Left kidney (tissue), 8 donors: ENCODE measurements at places on chromosomes 13 and 19. TPM values are rescaled to one million over a fixed set of nuclear protein-coding genes. Genes with fewer than 3 reads are reported as not detected.
A peak's percentile ranks its signal among the peaks of the same experiment; 100 is the strongest.

Gene SLC10A2
- 0.73 TPM for polyA plus RNA-seq

Gene FUT2
- polyA plus RNA-seq, result 3.5 TPM

- no peak for DNase-seq
Measured at GRCh38 chr13:111484141-111484925, 163.9 kb downstream of the TEX29 start.

DNA sequence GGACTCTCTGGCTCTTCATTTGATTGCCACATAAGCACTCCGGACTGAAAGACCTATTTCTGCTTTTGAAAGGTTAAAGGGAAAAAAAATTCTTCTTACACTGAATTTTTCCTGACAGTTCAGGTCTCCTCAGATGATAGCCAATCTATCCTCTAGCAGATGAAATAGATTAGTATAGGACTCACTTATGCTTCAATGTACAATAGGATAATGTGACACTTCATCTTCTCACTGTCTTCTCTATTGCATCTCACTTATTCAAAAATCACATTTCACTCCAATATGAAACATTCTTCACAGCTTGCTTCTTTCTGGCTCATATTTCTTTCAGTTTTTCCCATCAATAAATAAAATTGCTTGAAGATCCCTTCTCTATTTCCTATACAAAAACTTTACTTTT lies 860.9 kb upstream of the SLITRK6 start:
- DNase-seq, result no peak

GRCh38 chr13:41960637-41961465 lies at the start of gene VWA8:
TSS of gene VWA8 (minus strand) at chr13:41961109. CDS start at chr13:41961015, 94 bp downstream.
- peak; percentile 76 for DNase-seq

DNA sequence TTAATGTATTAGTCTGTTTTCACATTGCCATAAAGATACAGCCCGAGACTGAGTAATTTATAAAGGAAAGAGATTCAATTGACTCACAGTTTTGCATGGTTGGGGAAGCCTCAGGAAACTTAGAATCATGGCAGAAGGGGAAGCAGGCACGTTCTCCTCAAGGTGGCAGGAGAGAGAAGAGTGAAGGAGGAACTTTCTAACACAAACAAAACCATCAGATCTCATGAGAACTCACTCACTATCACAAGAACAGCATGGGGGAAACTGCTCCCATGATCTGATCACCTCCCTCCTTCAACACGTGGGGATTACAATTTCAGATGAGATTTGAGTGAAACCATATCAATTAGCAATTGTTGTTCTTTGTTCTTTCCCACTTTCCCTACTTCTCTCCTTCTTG lies 689.0 kb upstream of the SLITRK1 start:
- DNase-seq, result no peak

- peak; percentile 61 for DNase-seq
Measured at GRCh38 chr19:2381148-2381820, 21.2 kb downstream of the TMPRSS9 start.

- DNase-seq, result no peak
Measured at GRCh38 chr19:3479834-3480215, 500 bp downstream of the SMIM24 start.

Gene NLRP5
- not detected for polyA plus RNA-seq

DNA sequence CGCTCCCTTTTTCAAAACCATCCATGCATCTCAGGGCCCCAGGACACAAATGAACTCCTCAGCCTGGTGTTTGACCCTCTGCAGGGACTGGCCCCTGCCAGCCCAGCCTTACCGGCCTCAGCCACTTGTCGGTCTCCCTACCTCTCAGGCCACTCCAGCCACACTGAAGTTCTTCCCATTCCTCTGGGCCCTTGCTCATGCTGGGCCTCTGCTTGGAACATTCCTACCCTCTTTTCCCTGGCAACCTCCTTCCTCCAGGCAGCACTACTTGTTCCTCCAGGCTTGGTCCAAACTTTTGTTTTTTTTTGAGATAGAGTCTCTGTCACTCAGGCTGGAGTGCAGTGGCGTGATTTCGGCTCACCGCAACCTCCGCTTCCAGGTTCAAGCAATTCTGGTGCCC lies 7.6 kb upstream of the EGLN2 start:
- no peak for DNase-seq

DNA sequence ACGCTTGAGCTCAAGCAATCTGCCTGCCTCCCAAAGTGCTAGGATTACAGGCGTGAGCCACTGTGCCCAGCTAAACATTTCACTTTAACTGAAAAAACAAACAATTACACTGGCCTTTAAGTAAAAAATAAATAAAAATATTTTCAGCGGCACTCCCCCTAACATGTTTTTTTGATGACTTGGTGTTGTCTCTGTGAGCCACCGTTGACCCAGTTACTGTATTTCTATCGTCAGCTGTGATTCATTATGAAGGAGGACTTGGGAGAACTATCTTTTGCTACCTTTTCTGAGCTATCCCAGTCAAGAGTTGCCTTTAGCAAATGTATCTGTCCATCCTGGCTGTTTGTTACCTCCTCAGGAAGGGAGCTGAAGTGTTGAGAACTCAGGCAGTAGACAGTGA lies 18.5 kb upstream of the C19orf33 start:
- DNase-seq, result no peak

GRCh38 chr13:95176611-95177259 lies 124.5 kb downstream of the ABCC4 start:
- DNase-seq, result no peak

DNA sequence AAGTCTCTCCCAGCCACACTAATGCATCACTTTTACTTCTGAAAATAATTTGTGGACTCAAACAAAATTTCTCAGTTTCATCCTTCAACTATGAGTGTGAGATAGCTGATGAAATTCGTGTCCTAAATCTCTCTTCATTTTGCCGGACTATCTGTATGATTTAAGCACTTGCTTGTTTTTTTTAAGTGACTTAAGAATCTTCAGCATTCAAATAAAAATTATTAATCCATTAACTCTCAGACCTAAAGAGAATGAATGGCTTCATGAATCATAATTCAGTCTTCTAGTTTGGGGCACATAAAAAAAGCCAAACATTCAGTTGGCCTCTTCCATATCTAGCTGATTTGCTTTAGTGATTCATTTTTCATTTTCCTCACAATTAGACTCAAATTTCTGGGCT lies 579.5 kb downstream of the DCT start:
- DNase-seq, result no peak

GRCh38 chr13:51551416-51551815 lies 32.8 kb upstream of the WDFY2 start:
- DNase-seq, result no peak

- DNase-seq, result peak; percentile 36
Measured at GRCh38 chr13:52454459-52454819, 839 bp upstream of the CKAP2 start.

- DNase-seq, result no peak
Measured at GRCh38 chr13:34623331-34623730, 318.7 kb upstream of the NBEA start.

- no peak for DNase-seq
Measured at GRCh38 chr13:88097541-88097940, 426.4 kb downstream of the SLITRK5 start.

DNA sequence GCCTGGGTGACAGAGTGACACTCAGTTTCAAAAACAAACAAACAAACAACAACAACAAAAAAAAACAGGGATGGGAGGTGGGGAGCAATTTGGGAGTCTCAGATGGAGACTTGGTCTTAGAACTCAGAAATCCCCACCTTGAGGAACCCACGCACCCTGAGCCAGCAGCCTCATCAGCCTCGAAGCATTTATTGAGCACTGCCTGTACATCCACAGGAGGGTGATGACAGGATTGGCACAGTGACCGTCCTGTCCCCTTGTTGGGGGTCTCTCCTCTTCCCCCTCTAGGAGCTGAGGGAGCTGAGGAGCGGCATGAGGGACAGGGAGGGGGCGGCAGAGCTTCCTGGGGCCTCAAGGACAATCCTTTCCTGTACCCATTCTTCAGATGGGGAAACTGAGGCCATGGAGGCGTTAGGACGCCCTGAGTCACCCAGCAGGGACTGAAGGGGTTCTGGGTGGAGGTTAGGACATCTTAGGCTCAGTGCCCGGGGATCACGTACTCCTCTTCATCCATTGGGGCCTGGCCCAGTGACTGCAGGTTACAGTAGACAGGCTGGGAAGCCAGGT lies 5.6 kb downstream of the GDF15 start:
- no peak for DNase-seq

DNA sequence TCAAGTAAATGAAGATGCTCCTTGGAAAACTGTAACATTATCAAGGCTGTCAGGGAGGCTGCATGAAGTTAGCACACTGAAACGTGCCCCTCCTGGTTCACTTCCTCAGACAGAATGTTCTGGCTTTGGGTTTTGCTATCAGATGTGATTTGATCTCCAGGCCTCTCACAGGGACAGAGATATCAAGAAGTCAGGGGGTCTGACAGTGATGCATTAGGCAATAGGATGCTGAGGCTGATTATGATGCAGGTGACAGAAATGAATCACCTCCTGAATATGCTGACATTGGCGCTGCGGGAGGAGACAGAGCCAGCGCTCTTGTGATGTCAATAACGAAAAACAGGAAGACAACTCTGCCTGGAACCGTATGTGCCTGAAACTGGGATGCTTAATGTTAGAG lies 278.5 kb downstream of the DCT start:
- DNase-seq, result no peak

GRCh38 chr13:46354156-46355087 lies 32.6 kb downstream of the RUBCNL start:
- no peak for DNase-seq

GRCh38 chr13:77316430-77316829 lies 10.5 kb downstream of the MYCBP2 start:
- DNase-seq, result no peak

DNA sequence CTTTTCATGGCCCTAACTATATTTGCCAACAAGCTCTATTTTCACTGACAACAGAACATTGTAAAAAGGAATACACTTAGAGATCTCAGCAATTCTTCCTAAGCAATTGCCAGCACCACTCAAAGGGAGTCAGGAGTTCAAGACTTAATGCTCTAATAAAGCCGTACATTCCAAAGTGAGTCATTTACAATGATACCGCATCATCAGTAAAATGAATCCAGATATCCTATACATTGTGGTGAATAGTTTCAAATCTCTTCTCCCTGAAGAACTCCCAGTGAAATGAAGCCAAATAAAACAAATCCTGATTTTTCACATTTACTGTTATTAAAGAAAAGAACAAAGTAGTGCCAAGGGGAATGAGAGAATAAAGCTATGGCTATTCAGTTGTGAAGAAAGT lies 2898.7 kb upstream of the PCDH20 start:
- DNase-seq, result no peak

DNA sequence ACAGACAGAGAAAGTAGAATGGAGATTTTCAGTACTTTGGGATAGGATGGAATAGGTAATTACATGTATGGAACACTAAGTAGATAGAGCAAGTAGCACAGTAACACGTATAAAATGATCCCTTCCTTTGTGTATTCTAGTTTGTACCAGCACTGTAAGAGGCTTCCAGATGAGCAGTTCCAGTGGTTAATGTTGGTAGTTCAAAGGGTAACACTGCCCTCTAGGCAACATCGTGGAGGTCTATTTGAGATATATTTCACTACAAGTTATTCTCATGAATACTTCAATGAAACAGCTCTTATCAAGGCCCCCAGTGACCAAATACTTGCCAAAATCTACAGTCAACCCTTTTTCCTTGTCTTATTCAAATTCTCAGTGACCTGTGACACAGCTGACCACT lies 13.5 kb upstream of the ZNF563 start:
- no peak for DNase-seq

Gene UPK1A
- polyA plus RNA-seq, result 13.1 TPM

DNA sequence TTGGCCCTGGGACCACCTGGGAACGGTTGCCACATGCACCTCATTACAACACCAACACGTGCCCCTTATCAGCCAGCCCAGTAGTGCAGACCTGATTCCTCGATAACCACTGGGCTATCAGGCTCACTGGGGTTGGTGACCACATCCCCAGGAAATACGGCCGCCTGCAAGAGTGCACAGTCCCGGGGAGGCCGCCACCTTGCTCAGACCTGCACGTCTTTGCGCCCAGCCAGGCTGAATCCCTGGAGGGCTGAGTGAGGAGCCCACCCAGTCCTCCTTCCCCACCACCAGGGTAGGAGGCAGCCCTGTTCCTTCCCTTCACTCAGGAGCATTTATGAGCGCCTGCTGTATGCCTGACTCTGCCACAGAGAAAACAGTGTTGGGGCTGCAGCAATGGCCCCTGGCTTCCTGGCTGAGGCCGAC lies 67.8 kb downstream of the CEBPG start:
- no peak for DNase-seq

Gene SIGLEC14
- 0.47 TPM for polyA plus RNA-seq

GRCh38 chr13:26255691-26256277 lies 1.9 kb downstream of the CDK8 start:
- DNase-seq, result no peak

DNA sequence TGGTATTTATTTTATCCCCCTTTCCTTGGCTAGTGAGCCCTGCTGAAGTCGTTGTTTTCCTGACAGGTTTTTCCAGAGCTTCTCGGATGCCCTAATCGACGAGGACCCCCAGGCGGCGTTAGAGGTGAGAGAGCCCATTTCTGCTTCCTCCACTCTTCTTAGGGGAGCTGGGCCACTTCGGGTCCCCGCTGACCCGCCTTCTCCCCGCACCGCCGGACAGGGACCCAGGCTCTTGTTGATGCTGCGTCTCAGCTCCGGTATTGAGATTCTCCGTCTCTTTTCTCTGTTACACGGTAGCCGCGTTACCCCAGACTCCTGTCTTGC lies 306 bp downstream of the SUGT1 start:
- DNase-seq, result no peak

DNA sequence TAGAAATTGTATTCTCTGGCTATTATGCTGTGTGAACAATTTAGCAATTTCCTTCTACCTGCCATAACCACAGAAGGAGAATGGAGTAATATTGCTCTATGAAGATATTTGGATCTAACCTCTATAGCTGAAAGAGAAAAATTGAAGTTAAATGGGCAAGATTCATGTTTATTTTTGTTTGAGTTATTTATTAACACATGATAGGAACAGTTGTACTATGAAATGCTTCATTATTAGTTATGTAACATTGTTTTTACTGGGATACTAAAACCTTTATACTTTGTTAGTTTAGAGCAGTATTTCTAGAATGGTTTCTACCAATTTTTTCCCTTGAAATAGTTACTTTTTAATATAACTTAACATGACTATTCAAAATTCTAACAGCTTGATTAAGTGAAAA lies 27.3 kb upstream of the VWA8 start:
- no peak for DNase-seq

Gene ZNF460
- 3.9 TPM for polyA plus RNA-seq

- DNase-seq, result no peak
Measured at GRCh38 chr13:107669391-107669993, 545.8 kb downstream of the LIG4 start.

Gene SUGP1
- 57.4 TPM for polyA plus RNA-seq

Gene CEACAM6
- polyA plus RNA-seq, result not detected

DNA sequence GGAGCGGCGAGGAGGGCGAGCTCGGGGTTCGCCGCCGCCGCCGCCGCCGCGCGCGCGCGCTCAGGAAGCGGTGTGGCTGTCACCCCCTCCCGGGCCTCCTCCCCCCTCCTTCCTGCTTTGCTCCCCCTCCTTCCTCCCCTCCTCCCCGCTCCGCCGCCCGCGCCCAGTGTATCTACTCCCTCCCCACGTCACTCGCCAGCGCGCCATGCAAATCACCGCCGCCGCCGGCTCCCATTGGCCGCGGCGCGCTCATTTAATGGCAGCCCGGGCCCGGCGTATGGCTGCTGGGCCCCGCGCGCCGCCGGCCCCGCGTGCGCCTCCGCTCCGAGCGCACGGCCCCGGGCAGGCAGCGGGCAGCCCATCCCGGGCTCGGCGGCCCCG lies 335 bp upstream of the SOX1 start:
- DNase-seq, result no peak

GRCh38 chr19:16901491-16902175 lies 12.8 kb downstream of the F2RL3 start:
- no peak for DNase-seq
